A549 treated with Mapracorat at 1 μM for 4 hours (cell line): ENCODE measurements at places on chromosomes 5 and 9. TPM values are rescaled to one million over a fixed set of nuclear protein-coding genes. Genes with fewer than 3 reads are reported as not detected.

The GLRA1 gene
- not detected in 5 replicates for total RNA-seq

The MARCHF11 gene
- not detected in 5 replicates for total RNA-seq

The PCDHA1 gene
- total RNA-seq, result 0.06 to 0.23 TPM (median 0.14 TPM) in 5 replicates

The IL7R gene
- total RNA-seq, result 0.24 to 0.46 TPM (median 0.36 TPM) in 5 replicates

The IL9 gene
- total RNA-seq, result not detected in 5 replicates

The SPACA9 gene
- total RNA-seq, result 4.9 to 5.9 TPM (median 5.3 TPM) in 5 replicates

The DMRTA1 gene
- total RNA-seq, result 0.58 to 0.83 TPM (median 0.70 TPM) in 5 replicates

The WHRN gene
- total RNA-seq, result 5.0 to 8.2 TPM (median 6.9 TPM) in 5 replicates

The KCNMB1 gene
- total RNA-seq, result not detected in 5 replicates

The TLX3 gene
- total RNA-seq, result not detected in 5 replicates

The CAAP1 gene
- total RNA-seq, result 14.9 to 25.0 TPM (median 17.6 TPM) in 5 replicates

The GRIN1 gene
- 0.20 to 0.71 TPM (median 0.53 TPM) in 5 replicates for total RNA-seq

The SUSD3 gene
- total RNA-seq, result 0.56 to 1.6 TPM (median 0.66 TPM) in 5 replicates

The SLCO6A1 gene
- not detected in 5 replicates for total RNA-seq

The EQTN gene
- total RNA-seq, result 0.22 TPM in 1 of 5 replicates, not detected in the others

The TMEM215 gene
- total RNA-seq, result 0.04 TPM in 1 of 5 replicates, not detected in the others

The GPR150 gene
- 0.14 to 0.29 TPM (median 0.15 TPM) in 4 of 5 replicates, not detected in the other for total RNA-seq

The GPX3 gene
- 14.9 to 20.3 TPM (median 17.4 TPM) in 5 replicates for total RNA-seq

The DIMT1 gene
- 36.3 to 45.3 TPM (median 39.2 TPM) in 5 replicates for total RNA-seq

The TSTD2 gene
- total RNA-seq, result 8.1 to 10.8 TPM (median 10.1 TPM) in 5 replicates

The CDH18 gene
- total RNA-seq, result not detected in 5 replicates

The HTR4 gene
- total RNA-seq, result not detected in 5 replicates

The ZNF367 gene
- total RNA-seq, result 4.6 to 6.1 TPM (median 5.5 TPM) in 5 replicates

The CTXN3 gene
- total RNA-seq, result not detected in 5 replicates

The SLIT3 gene
- 13.2 to 18.6 TPM (median 16.3 TPM) in 5 replicates for total RNA-seq

The LHFPL2 gene
- 54.6 to 67.2 TPM (median 61.2 TPM) in 5 replicates for total RNA-seq

The SMIM23 gene
- not detected in 5 replicates for total RNA-seq

The RXRA gene
- total RNA-seq, result 20.4 to 37.7 TPM (median 35.6 TPM) in 5 replicates

The AGTPBP1 gene
- 7.1 to 9.4 TPM (median 8.8 TPM) in 5 replicates for total RNA-seq

The AUH gene
- total RNA-seq, result 8.5 to 10.7 TPM (median 9.3 TPM) in 5 replicates

The LOX gene
- 1.2 to 2.1 TPM (median 1.7 TPM) in 5 replicates for total RNA-seq

The TRMO gene
- total RNA-seq, result 11.1 to 13.7 TPM (median 13.3 TPM) in 5 replicates

The FAM221B gene
- total RNA-seq, result not detected in 5 replicates

The RLN2 gene
- total RNA-seq, result 0.21 to 0.52 TPM (median 0.28 TPM) in 3 of 5 replicates, not detected in the others

The SHISAL2B gene
- not detected in 5 replicates for total RNA-seq

The ABL1 gene
- total RNA-seq, result 37.5 to 53.7 TPM (median 51.9 TPM) in 5 replicates

The KCNIP1 gene
- total RNA-seq, result not detected in 5 replicates

The CCNJL gene
- 10.0 to 12.3 TPM (median 11.8 TPM) in 5 replicates for total RNA-seq

The OSMR gene
- total RNA-seq, result 50.3 to 72.5 TPM (median 65.5 TPM) in 5 replicates

The ANXA6 gene
- total RNA-seq, result 39.7 to 45.8 TPM (median 43.1 TPM) in 5 replicates

The RANBP3L gene
- total RNA-seq, result not detected in 5 replicates

The TEX48 gene
- total RNA-seq, result not detected in 5 replicates

The SEC24A gene
- 11.3 to 15.7 TPM (median 13.4 TPM) in 5 replicates for total RNA-seq

The MCTP1 gene
- 8.5 to 10.9 TPM (median 9.4 TPM) in 5 replicates for total RNA-seq

The CLIC3 gene
- total RNA-seq, result 2.4 to 5.5 TPM (median 4.9 TPM) in 5 replicates

The QRFP gene
- total RNA-seq, result not detected in 5 replicates

The C5orf58 gene
- not detected in 5 replicates for total RNA-seq

The NUTM2F gene
- 0.06 to 0.07 TPM in 2 of 5 replicates, not detected in the others for total RNA-seq

The C1QTNF3 gene
- total RNA-seq, result 0.17 to 0.26 TPM (median 0.20 TPM) in 4 of 5 replicates, not detected in the other

The SHC3 gene
- 0.19 to 0.64 TPM (median 0.44 TPM) in 5 replicates for total RNA-seq

The ADAMTS6 gene
- 0.01 to 0.10 TPM (median 0.06 TPM) in 4 of 5 replicates, not detected in the other for total RNA-seq

The OLFML2A gene
- total RNA-seq, result 19.1 to 31.2 TPM (median 27.9 TPM) in 5 replicates

The RNF14 gene
- 54.4 to 64.3 TPM (median 61.5 TPM) in 5 replicates for total RNA-seq

The SPATA31E1 gene
- not detected in 5 replicates for total RNA-seq

The PCDHB7 gene
- 0.05 TPM in 1 of 5 replicates, not detected in the others for total RNA-seq

The DDX31 gene
- 23.5 to 26.4 TPM (median 24.3 TPM) in 5 replicates for total RNA-seq

The PCDHGA1 gene
- 0.24 to 0.29 TPM (median 0.26 TPM) in 5 replicates for total RNA-seq

The GAPT gene
- total RNA-seq, result not detected in 5 replicates

The C7 gene
- not detected in 5 replicates for total RNA-seq

The PCDHA6 gene
- total RNA-seq, result 0.06 to 0.08 TPM in 2 of 5 replicates, not detected in the others
